NCI-H345 (cell line): ENCODE measurements at places on chromosomes 11 and 22.
A peak's percentile ranks its signal among the peaks of the same experiment; 100 is the strongest.

DNA sequence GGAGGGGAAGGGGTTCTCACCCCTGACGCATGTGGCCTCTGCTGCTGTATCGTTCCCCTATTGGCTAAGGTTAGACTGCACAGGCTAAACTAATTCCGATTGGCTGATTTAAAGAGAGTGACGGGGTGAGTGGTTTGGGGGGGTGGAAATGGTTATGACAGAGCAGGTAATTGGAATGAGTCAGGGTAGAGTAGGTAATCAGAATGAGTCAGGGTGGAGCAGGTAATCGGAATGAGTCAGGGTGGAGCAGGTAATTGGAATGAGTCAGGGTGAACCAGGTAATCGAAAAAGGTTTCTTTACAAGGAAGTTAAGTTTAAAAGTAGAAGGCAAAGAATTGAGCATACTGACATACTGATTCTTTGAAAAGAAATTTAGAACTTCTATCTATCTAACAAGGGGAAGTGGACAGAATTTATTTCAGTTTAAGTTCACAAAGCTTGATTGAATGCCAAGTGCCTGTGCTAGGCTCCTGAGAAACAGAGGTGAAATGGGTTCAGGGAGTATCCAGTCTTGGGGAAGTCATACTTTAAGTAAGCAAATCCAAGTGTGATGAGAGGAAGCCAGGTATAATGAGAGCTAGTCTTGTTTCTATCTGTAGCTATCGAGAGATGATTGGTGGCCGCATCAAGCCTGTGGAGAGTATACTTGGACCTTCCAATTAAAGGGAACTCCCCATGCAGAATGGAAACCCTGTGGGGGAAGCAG lies 58.0 kb downstream of the C11orf91 start:
- DNase-seq = no peak

GRCh38 chr11:69351460-69351859 lies 57.5 kb downstream of the MYEOV start:
- DNase-seq = no peak

GRCh38 chr11:125701858-125702621 lies 21.4 kb upstream of the ACRV1 start:
- no peak for DNase-seq

GRCh38 chr22:46088541-46089311 lies 61.6 kb upstream of the PPARA start:
- no peak for DNase-seq

- no peak for DNase-seq
Observed at GRCh38 chr11:14058061-14058460, 95.5 kb downstream of the SPON1 start.

DNA sequence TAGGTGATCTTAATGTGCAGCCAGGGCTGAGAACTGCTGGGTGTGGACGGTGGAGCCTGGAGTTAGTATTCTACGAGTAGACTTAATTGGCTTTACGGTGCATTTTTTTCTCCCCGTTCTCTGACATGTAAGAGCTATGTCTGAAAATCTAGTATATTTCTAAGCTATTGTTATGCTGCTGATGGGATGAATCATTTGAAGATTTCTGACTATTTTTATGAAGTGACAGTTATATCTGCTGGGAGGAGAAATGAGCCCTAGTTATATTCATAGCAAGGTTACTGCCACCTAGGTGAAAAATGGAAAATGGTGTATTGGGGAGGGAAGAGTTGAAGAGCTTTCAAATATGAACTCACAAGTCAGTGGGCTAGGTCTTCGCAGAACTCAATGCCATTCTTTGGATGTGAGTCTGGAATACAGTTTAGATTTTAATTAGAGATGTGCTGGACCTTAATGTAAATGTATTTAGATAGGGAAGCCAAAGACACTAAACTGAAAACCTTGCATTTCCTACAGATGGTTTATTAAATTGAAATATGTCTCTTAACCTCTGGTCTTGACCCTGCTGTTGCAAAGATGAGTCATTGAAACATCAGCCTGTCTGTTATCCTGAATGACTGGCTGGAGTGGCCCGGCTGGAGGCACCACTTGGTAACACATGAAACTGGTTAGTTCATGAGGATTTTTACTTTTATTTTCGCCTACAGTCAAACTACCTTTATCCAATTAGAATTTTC lies 293.7 kb downstream of the DDX10 start:
- DNase-seq = no peak

DNA sequence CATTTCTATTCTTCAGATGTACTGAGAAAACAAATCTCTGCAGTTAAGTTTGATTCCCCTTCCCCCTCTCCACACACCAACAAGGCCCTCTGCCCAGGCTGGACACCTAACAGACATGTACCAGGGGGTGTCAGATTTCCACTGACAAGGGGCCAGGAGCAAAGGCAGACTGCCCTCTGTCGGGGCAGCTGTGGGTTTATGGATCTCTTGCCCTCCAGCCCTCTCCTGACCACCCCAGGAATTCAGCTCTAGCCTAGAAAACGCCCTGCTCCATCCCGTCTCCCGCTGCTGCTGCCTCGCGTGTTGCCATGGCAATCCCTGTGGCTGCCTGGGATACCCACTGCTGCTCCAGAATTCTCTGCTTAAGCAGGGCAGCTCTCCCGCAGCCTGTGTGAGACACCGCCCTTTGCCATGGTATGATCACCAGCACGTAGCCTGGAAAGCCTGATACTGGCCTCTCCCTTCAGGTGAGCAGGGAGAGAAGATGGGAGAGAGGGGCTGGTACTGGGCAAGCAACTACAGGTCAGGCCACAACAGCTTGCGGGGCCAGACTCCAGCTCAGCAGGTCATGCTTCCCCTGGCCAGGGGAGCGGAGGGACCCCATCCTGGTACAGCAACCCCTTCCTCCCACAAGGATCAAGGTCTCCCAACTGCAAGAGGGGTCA lies 41.6 kb downstream of the BUD13 start:
- no peak for DNase-seq

GRCh38 chr11:76206077-76206326 lies 300 bp downstream of the WNT11 start:
- no peak for DNase-seq

- DNase-seq = no peak
Observed at GRCh38 chr11:2731130-2732125, 31.6 kb upstream of the KCNQ1OT1 start.

- DNase-seq = no peak
Observed at GRCh38 chr11:100903284-100903683, 216.2 kb downstream of the ARHGAP42 start.

- DNase-seq = no peak
Observed at GRCh38 chr22:30511911-30512310, 6.4 kb upstream of the SEC14L4 start.

GRCh38 chr11:72773291-72773690 lies 20.6 kb downstream of the STARD10 start:
- DNase-seq = no peak

- DNase-seq = no peak
Observed at GRCh38 chr11:28860893-28861292, 752.7 kb downstream of the METTL15 start.

GRCh38 chr11:43376065-43376464 lies 17.3 kb downstream of the TTC17 start:
- no peak for DNase-seq

GRCh38 chr11:57150454-57150917 lies 31.3 kb upstream of the LRRC55 start:
- DNase-seq = no peak

- DNase-seq = no peak
Observed at GRCh38 chr11:66242095-66242765, 26.2 kb upstream of the RAB1B start.

DNA sequence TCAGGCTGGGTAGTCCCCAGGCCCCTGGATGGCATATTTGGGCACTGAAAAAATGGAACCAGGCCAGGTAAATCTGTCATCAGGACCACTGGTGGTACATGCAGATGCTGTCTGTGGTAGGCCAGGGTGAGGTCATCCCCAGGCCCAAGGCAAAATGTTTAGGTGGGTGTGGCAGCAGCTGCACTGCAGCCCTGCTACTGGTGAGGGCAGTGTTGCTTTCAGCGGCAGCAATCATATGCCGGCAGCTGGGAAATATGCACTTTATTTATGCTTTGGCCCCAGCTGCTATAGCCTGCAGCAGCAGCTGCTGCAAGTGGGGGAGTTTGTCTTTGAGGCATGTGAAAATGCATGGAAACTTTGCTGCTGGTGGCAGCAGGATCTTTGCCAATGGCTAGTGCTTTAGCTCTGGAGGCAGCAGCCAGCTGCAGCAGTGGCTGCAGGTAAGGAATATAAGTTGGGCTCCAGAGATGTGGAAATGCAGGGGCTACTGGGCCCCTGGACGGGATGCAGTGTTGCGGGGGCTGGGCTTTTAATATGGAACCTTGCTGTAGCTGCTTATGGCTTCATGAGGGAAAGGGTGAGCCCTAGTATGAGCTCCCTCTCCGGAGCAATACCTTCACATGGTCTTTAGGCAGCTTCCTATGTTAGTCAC lies 365.7 kb upstream of the CADM1 start:
- DNase-seq = peak; percentile 23

- no peak for DNase-seq
Observed at GRCh38 chr11:37322333-37323194, 724.5 kb upstream of the RAG2 start.

DNA sequence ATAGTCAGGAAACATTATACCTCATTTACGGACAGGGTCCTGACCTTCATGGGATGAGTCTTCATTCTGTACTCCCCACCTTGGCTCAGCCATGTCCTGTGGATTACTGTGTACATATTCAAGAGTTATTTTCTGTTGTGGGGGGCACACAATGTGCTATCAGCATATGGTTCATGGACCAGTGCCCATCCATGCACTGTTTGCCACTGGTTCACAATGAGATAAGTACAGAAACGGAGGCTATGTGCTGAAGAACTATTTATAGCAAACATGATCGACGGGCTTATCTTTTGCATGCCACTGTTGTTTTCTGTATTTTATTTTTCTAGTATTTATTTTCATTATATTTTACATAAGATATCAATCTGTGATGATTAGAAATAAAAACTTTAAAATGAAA lies 56.4 kb upstream of the CCDC89 start:
- no peak for DNase-seq

- peak; percentile 77 for DNase-seq
Observed at GRCh38 chr22:42317691-42318547, 47.5 kb upstream of the TCF20 start.

GRCh38 chr22:19991645-19992451 lies 24.8 kb downstream of the ARVCF start:
- no peak for DNase-seq

DNA sequence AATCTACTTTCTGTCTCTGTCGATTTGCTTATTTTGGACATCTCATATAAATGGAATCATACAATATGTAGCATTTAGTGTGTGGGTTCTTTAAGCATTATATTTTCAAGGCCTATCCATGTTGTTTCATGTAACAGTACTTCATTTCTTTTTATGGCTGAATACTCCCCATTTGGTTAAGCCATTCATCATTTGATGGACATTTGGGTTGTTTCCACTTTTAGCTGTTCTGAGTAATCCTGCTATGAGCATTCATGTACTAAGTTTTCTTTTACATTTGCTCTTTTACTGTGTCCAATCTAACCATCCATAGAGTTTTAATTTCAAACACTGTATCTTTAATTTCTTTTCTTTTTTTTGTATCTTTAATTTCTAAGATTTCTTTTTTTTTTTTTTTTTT lies 55.6 kb upstream of the SPTBN2 start:
- no peak for DNase-seq

DNA sequence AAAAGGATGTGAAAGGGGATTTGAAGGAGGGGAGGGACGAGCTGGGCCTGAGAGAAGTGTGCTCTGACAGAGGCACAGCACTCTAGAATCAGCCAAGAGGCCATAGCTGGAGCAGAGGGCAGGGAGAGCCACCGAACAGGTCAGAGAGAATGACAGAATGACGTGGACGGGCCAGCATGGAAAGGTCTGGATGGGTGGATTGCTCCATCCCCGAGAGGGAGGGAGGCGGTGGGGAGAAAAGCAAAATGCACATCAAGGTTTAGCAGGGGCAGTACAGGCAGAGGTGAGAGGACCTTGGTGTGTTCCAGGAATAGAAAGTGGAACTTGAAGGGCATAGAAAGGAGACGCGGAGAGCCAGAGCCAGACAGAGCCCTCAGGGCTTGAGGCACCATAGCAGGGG lies 6.9 kb downstream of the PMM1 start:
- no peak for DNase-seq

GRCh38 chr11:110479108-110480101 lies 49.7 kb downstream of the FDX1 start:
- DNase-seq = peak; percentile 51

- DNase-seq = no peak
Observed at GRCh38 chr11:120061036-120061760, 76.7 kb downstream of the TRIM29 start.

DNA sequence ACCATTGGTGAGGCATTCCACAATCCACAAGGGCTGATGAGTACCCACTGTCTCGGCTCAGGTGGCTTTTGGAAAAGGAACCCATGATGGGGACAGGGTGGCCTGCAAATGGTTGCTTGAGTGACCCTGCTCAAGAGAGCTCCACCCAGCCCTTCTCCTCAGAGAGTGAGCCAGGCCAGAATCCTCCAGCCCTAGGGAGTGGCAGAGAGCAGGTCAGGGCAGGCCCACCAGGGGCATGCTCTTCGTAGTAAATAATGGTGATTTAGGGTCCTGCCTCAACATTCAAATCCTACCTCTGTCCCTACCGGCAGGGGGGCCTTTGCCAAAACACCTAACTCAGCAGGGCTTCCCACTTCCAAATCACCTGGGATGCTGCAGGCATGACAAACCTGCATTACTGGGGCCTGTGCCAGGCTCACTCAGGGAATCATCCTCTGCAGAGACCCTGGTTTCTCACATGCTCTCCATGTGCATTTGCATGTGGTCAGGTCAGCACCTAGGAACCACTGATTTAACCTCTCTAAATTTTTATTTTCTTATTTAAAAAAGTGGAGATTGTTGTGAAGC lies 17.3 kb upstream of the TP53I11 start:
- peak; percentile 51 for DNase-seq

- peak; percentile 21 for DNase-seq
Observed at GRCh38 chr11:10931761-10932670, 74.2 kb upstream of the ZBED5 start.

DNA sequence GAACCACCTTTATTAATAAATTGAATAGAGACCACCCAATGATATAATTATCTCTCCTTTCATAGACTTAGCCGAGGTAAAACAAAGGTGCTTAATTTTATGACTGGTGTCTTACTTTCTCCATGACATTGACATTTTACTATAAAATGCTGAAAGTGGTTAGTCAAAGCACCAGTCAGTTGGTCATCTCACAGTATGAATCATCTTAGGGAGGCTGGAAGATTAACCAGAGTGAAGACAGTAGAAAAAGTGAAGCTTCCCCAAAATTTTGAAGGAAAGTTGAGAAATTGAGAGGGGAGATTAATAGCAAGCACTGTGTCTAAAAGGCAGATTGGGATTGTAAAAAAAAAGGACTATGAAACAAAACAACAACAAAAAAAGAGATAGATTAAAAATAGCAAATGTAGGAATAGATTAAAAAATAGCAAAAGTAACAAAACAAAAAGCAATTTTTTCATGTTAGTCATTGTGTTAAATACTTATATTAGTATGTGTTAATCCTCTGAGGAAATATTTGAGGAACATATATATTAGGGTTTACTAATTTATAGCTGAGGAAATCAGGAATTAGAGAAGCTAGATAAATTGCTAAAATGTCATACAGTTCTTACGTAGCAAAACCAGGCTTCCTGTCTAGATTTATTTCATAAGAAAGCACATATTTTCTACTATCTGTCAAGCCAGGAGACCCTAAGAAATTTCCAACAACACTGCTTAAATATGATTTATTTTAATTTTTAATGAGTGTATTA lies 557.3 kb upstream of the ANO5 start:
- no peak for DNase-seq

GRCh38 chr11:128053981-128054931 lies 533.1 kb downstream of the ETS1 start:
- DNase-seq = no peak

GRCh38 chr11:15931497-15931896 lies 424.8 kb downstream of the SOX6 start:
- no peak for DNase-seq

- DNase-seq = peak; percentile 13
Observed at GRCh38 chr22:46469711-46470110, 67.7 kb downstream of the CELSR1 start.
